AG04450 (cell line): ENCODE measurements at places on chromosomes 5 and 9.

- DNase-seq, result no peak
Observed at GRCh38 chr9:125659954-125660353, 47.1 kb downstream of the MAPKAP1 start.

DNA sequence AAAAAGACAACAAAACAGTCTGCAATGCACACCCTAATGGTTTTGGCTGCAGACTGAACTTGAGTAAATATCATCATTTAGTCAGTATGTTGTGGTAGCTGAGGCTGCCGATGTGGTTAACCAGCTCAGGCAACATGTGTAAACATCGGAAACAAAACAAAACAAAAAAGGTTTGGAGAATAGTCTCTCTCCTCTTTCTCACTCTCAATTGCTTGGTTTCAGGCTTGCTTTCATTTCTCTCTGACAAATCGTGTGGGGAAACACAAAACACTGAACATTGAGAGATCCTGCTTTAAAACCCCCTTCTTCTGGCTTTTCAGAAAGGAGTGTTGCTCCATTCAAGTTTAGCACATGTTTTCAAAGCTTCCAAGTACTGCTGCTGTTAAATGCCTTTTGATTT is 453.3 kb downstream of the BNC2 start:
- peak; percentile 90 for DNase-seq

- DNase-seq, result no peak
Observed at GRCh38 chr5:124935065-124935464, 188.6 kb upstream of the ZNF608 start.

DNA sequence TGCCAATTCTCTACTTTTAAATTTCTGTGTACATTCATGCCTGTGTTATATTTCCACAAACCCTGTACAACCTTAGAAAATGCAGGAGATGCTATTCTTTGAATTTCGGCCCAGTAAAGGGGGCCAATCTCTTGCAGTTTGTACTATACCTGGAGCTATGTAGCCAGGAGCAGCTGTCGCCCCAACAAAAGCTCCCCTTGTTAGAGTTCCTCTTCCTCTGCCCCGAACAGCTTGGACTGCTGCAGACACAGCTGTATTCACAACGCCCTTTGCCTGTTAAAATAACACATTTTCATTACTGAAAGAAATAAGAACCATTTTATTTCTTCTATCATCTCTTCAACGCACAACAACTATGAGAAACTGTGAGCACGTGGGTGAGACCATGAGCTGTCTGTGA is 99.2 kb downstream of the GPR21 start:
- no peak for DNase-seq

DNA sequence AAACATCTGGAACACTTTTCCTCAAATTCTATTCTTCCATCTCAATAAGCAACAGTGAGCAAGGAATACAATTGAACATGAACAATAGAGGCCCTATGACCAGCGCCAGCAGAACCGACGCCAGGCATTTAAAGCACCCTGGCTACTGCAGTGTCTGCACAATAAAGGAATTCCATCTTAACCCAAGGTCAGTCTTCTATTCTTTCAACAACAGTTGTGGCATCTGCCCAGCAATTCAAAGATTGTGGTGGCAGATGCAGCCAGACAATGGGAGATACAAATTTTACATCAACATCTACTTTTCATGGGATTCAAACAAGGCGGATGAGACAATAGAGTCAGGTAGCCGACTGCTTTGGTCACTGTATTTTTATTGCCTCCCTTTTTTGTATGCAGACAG is 65.9 kb downstream of the ELL2 start:
- DNase-seq, result no peak

DNA sequence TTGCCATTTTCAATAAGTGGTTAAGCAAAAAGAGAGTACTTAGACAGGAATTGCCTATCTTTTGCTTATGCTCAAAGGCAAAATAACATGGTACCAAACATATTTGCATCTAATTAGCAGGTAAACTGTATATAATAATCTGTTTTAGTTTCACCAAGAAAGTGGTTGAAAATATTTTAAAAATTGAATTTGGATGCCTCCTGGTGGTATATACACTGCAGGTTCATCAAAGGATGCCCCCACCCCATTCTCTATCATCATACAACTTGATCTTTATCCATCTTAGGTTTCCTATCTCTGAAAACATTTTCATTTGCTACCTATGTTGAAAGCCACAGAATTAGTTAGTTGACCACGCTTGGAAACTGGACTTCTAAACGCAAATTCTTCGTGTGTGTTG is 47.0 kb upstream of the MROH2B start:
- DNase-seq, result no peak

- DNase-seq, result no peak
Observed at GRCh38 chr5:2867373-2867933, 116.0 kb upstream of the IRX2 start.

DNA sequence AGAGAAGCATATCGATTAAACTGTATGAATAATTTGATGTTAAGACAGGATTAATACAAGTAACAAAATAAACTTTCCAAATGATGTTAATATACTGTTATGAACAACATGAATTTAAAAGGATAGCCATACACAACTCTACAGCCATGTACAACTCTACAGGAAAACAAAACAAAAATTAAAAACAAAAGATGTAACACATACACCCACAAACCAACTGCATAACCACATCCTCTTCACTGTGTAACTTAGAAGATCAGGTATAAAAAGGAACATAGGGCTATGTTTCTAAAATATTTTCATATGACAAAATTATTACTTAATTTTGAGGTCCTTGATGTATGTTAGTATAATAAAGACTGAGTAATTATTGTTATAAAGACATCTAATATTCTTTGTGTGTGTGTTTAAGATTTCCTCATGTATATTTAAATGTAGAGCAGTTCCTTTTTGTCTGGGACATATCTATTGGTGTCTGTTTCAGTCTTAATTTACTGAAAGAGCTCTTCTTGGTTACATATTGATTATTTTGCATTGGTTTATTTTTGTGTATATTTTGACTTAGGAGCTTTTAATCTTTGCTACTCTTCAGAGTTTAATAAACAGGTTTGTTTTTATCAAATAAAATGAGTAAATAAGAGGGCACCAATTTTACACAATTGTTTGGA is 966.8 kb upstream of the CTNND2 start:
- no peak for DNase-seq

DNA sequence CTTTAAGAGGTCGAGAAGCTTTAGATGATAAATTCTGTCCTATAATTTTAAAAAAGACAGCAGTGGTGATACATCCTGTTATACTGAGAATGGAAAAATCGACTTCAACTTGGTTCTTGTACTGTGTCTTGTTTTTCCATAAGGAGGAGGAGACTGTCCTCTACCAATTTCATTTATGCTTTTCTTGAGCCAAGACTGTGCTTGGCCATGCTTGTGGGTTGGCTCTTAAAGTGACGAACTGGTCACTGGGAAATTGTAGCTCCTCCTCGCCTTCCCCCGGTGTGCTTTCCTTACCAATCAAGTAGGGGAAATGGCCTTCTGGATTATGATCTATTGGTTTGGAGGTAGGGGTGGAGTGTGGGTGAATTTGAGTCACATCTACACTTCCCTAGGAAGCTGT is 67.1 kb upstream of the HSPB3 start:
- DNase-seq, result no peak

DNA sequence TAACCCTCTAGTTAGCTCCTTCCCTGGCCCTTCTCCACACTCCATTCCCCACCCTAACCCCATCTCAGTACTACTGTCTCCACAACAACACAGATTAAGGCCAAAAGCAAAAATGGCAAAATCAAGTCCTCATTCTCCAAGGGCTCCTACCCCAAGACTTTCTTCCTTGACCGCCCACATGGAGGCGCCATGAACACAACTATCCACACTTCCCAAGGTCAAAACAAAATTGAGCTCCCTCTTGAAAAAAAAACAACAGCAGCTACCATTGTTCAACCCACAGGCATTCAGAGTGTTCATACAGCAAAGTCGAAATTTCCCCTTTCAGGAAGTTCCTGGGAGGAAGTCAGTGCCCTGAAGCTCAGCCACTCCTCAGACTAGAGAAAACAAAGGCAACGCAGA is 54.4 kb downstream of the GNAQ start:
- no peak for DNase-seq

- no peak for DNase-seq
Observed at GRCh38 chr9:5419987-5420386, 17.7 kb downstream of the PLGRKT start.

DNA sequence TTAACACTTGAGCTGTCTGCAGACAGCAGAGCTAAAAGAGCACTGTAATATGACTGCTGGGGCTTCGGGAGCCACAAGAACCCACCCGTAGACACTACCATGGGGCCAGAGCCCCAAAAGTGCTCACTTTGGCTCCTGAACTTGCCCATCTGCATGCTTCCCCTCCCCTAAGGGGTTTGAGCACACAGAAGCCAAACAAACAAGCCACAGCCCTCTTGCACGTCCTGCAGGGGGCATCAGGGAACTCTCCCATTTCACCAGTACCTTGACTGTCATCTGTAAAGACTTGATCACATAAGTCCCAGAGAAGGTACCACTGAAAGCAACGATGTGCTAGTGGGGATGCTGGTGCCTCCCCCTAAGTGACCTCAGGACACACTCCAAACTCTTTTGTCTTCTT is 681.8 kb downstream of the SEMA5A start:
- DNase-seq, result no peak

GRCh38 chr5:42005561-42006153 is 80.6 kb downstream of the FBXO4 start:
- DNase-seq, result no peak

- DNase-seq, result peak; percentile 57
Observed at GRCh38 chr5:34923694-34924461, 5.5 kb upstream of the DNAJC21 start.

GRCh38 chr5:86644843-86645242 is 27.1 kb downstream of the COX7C start:
- DNase-seq, result no peak

GRCh38 chr5:58717303-58718007 is 134.6 kb downstream of the RAB3C start:
- DNase-seq, result no peak

- no peak for DNase-seq
Observed at GRCh38 chr5:98570010-98570409, 203.5 kb upstream of the RGMB start.

DNA sequence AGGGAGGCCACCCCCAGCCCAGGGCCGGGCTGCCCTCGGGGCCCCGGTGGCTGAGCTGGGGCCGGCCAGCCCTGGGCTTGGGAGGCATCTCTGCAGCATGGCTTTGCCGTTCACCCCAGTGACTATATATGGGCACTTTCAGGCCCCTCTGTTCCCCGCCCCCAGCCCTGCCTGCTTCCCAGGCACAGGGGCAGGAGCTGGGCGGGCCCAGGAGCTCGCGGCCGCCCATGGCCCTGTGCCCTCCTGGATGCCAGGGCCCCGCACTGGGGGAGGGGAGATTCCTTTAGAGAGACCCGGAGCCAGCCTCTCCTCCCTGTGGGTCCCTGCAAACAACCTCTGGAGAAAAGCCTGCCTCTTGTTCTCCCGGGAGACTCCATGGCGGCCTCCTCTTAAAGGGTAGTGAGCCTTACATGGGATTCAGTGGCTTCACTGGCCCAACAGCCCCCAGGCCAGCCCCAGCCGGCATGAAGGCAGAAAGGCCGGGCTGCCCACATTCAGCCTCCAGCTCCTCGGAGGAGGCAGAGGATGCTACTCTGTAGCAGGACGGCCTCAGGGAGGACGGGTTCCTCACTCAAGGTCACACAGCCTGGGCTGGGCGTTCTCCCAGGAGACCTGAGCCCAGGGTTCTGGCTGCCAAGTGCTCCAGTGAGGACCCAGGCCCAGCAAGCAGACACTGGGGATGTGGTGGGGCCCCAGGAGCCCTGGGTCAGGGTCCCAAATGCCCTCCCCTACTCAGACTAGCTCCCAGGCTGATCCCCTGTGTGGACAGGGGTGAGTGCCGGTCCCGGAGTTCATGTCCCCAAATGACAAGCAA is 4.1 kb downstream of the NACC2 start:
- DNase-seq, result no peak

- no peak for DNase-seq
Observed at GRCh38 chr9:86670536-86670935, 276.8 kb downstream of the GAS1 start.

DNA sequence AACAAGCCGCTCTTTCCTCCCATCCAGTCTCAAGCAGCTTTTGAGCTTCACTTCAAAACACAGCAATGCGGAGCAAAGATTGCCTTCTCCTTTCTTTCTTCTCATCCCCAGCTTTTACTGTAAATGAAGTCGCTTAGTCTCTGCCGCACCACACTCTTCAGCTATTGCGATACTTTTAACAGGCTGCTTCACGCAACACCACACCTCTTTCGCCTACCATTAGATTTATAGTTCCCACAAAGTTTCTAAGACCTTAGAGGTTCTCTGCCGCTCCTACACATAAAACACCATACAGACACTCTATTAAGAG is 711 bp downstream of the PGGT1B start:
- no peak for DNase-seq

GRCh38 chr9:20379804-20380225 is 242.5 kb downstream of the MLLT3 start:
- DNase-seq, result no peak

GRCh38 chr5:16855485-16855884 is 80.6 kb downstream of the MYO10 start:
- DNase-seq, result no peak

GRCh38 chr9:125536167-125536772 is 170.7 kb downstream of the MAPKAP1 start:
- DNase-seq, result no peak

DNA sequence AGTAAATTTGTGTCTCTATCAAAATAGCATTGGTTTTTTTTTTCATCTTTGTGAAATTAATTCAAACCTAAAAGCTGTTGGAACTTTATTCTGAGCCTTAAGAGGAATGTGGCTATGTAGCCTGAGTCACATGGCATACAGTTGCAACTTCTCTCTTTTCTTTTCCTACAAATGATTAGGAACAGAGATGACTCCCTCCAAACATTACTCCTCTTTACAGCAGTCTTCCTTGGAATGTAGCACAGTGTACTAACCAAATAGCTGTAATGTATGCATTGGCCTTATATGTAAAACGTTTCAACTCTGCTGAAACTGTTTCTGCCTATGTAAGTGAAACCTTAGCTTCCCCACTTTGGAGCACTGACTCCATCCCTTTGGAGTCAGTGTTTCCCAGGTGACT is 100.9 kb upstream of the MAP1B start:
- DNase-seq, result no peak

DNA sequence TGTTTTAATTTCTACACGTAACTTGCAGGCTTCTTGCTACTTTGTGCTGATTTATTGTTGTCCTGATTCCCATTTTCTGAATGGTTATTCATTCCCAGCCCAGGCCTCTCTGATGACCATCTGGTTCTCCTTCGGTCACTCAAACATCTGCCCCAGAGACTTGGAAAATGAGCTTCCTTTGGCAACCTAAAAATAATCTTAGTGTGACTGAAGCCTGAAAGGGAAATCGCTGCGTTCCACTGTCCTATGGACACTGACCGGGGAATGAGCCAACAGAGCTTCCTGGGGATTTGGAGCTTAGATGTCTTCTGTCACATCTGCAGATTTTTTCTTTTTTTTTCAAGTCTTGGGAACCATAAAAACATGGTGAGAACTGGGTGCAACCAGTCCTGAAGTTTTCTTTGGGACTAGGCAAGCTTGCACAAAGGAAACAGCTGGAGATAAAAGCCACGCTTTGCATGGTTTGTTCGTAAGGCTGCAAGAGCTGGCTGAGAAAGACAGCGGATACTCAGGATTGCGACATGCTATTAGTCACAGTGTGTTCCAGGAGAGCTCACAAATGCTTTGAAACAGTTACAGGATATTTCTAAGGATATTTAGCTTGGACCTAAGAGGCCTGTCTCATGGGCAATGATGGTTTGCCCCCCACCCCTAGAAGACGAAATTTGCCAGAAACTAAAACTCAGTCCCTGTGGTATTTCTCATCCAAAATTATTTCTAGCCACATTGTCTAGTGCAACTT is 146.2 kb downstream of the GOLPH3 start:
- DNase-seq, result peak; percentile 82
